ENCODE measurements at places on chromosomes 2 and 18. TPM values are rescaled to one million over a fixed set of nuclear protein-coding genes. Genes with fewer than 3 reads are reported as not detected.

Gene MYO3B
- polyA plus RNA-seq: 0.08 TPM

Gene REG3A
- not detected for polyA plus RNA-seq

DNA sequence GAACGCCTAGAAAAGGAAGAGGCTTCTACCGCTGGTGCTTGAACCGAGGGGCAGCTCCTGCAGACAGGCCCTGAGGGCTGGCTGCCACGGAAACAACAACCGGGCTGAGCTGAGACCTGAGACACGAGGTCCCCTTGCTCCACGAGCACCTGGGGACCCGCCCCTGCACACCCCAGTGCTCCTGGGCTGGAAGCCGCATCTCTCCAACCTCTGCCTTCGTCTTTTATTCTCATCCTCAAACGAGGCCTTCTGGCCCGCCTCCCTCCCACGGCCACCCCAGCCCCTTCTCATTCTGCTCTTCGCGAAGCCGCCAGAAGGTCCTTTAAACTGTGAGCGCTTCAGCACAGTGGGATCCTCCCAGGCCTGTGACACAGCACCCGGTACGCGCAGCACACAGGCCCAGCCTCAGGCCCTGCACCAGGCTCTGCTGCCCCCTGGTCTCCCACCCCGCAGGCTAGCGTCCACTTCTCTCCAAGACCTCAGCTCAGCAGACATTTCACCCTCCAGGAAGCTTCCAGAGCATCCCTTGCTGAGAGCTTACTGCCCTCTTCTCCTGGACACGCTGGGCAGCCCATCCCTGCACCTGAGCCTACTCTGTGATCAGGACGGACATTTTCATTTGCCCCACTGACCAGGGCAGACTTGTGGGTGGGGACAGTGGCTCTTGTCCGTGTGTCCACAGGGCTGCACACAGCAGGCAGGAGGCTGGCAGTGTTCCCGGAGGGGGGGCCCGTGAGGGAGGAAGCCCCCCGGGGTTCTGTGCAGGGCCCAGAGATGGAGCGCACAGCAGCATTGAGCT, 149.7 kb downstream of the PXDN start:
- no peak for DNase-seq

DNA sequence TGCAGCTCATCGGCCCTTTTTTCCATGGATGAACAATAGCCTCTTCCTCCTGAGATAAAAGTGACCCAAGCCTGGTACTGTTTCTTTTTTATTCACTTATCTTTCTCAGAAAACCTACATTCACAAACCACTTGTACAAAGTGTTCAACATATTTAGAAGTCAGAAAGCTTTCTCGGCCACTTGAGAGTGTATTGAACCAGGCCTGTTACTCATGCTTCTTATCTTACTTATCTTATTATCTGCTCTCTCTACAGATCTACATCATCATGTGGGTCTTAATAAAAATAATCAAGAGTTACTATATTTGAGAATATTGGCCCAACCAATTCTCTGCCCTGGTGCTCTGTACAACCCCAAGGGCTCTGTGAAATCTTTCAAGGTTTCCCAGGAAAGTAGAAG, 242.1 kb downstream of the MREG start:
- DNase-seq: no peak

GRCh38 chr2:43459446-43460173, 136.2 kb downstream of the THADA start:
- no peak for DNase-seq

DNA sequence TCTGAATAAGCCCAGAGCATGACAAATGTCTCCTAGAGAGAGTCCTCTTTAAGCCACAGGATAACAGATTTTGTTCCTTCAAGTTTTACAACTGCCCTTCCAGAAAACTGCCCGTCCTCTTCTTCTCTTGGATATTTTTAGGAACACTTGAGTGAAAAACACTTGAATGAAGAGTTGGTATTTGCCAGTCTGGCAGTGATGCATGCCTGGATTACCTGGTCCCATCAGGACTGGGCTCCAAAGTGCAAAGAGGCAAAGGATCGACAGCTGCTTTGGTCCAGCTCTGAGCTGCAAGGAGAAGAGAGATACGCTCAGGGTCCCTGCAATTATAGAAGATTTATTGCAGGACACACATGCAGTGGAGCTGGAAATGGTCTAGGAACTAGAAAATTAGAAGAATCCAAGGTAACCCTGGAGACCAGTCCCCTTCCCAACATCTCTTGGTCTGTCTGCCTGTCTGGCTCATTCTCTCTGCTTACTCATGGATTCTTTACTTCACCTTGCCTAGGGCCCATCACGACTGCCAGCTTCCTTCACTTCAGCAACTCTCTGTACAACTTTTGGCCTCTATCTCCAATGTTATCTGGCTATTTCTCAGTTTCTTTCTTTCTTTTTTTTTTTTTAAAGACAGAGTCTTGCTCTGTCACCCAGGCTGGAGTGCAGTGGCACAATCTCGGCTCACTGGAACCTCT, 112.1 kb upstream of the SIX2 start:
- DNase-seq: no peak

DNA sequence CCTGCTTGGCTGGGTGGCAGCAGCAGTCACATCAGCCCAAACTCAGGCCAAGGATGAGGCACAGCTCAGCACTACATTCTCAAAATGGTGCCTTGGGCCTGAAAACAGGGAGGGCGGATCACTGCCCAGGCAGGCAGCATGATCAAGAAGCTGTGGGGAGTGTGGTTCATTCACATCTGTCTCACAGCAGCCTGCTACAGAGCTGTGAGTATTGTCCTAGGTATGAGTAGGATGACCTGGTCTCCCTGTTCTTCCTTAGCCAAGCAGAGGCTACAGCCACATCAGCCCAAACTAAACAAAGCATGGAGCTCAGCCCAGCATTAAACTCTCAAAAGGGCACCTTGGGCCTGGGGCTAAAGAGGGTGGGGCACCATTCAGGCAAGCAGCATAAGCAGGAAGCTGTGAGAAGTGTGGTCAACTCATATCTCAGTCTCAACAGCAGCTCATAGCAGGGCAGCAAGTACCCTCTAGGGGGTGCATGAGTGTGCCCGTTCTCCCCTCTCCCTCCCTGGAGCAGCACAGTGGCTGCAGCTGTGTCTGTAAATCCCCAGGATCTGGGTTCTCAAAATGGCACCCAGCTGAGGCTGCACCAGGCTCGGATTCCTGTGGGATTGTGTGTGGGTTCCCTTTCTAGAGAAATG, 139.6 kb downstream of the TRABD2A start:
- no peak for DNase-seq

Data from left renal pelvis (tissue), 4 donors.